SK-N-SH treated with all-trans-retinoic acid at 6 μM for 48 hours (cell line): ENCODE measurements at places on chromosomes 6 and 20.
A peak's percentile ranks its signal among the peaks of the same experiment; 100 is the strongest.

DNA sequence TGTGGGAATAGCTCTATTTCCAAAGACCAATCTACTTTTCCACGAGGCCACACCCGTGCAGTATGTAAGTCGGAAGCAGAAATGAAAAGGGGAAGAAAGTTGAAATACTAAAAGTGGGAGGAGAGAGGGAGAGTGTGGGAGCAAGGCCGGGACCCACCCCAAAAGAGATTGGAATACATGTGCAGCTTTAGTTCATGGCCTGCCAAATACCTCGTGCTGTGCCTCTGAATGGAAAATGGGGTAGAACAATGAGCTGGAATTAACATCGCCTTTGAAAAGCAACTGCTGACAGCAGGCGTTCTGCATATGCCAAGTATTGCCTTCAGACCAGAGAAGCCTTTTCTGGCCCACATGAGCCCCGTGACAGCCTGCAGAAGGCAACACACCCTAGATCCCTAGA, 155.6 kb downstream of the CD83 start:
- ATAC-seq = no peak

DNA sequence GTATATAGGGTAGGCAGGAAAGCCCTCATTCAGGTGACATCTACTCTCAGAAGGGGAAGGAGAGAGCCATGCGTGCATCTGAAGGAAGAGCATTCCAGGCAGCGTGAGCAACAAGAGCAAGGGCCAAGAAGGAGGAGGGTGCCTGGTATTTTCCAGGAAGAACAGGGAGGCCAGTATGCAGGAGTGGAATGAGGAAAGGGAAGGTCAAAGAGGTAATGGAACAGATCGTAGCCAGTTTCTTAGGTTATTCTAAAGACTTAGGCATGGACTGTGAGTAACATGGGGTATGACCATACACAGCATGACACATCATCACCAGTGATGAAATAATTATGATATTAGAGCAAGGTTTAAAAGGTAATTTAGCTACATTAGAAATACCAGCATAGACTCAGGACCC, 24.1 kb downstream of the ALDH8A1 start:
- peak; percentile 26; the same call in 1 of the 3 replicates for ATAC-seq

- no peak for ATAC-seq
Measured at GRCh38 chr6:160791981-160792418, 90.0 kb downstream of the PLG start.

DNA sequence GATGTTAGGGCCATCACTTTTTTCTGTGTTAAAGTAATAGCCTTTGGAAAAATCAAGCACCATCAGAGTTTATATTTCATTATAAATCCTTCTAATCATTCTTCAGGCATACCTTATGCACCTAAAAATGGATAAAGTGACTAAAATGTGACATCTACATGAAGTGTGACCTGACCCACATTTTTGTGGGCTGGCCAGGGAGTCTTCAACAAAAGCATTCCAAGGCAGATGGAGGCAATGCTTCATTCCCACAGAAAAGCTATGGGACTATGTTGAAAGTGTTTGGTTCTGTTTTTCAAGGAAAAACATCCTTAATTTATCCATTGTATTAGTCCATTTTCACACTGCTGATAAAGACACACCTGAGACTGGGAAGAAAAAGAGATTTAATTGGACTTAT, 58.8 kb upstream of the LTV1 start:
- no peak for ATAC-seq

DNA sequence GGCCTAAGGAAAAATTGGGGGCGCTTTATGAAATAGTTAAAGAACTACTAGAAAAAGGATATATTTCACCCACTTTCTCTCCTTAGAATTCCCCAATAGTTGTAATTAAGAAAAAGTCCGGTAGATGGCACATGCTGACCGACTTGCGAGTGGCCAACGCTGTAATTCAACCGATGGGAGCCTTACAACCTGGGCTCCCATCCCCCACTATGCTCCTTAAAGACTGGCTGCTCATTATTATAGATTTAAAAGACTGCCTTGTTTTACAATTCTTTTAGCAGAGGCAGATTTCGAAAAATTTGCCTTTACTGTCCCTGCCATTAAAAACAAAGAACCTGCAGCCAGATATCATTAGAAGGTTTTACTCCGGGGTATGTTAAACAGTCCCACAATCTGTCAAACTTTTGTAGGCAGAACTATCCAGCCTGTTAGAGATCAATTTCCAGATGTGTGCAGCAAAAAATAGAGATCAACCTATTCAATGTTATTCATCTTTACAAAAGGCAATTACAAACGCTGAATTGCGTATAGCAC, 58.5 kb upstream of the PRSS16 start:
- ATAC-seq = peak; percentile 88

DNA sequence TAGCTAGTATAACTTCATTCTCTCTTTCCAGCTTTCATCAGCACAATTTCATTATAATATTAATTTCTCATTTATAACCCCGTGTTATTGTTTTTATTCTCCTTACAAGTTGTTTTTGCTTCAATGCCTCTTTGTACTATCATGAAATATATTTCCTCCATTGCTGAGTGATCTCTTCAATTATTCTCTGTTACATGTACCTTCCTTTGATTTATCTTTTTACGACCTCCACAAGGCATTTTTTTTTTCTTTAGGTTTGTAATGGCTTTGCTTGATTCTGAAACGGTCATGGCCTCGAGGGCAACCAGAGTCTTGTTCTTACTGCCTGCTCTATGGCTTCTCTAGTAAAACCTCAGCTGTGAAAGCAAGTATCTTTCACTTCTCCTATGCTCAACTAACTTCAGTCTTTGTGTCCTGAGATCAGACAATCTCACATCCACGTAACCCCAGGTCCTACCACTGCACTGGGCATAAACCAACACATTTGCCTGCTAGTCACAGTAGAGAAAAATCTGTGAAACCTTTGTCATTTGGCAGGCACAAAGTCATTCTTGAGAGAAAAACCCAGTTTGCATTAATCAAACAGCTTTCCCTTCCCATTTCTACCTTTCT, 119.9 kb downstream of the UST start:
- ATAC-seq = no peak

GRCh38 chr6:41266541-41266940, 19.9 kb downstream of the TREM1 start:
- ATAC-seq = no peak

DNA sequence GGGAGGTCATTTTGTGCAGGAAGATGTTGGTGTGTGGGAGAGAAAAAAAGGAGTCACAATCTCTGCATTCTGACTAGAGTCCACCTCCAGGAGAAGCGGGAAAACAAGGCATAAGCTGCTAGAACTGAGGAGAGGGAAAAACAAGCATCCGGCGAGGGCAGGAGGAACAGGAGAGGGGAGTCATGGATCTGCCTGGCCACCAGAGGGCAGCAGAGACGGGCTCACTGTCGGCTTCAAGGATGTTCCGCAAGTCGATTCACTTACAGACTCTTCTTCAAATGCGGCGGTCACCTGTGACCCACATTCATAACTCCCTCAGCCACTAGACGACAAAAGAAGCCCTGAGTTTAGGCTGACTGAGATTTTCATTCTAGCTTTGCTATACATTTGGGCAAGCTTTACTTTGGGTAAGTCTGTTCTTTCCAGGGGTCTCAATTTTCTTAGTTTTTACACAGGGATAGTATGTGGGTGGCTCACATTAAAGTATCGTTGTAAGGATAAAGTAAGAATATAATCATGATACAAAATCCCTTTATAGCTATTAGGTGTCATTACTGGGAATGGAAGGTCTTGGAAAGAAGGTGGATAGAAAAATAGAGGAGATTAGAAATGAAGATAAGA, 6.6 kb upstream of the BTNL2 start:
- peak; percentile 92 for ATAC-seq

- no peak for ATAC-seq
Measured at GRCh38 chr20:33569802-33570391, 80.0 kb downstream of the CBFA2T2 start.

GRCh38 chr6:31945507-31946369, at the start of gene CFB:
Gene CFB (plus strand): TSS chr6:31946095. CDS start chr6:31946222, 127 bp downstream.
- peak; percentile 92 for ATAC-seq

DNA sequence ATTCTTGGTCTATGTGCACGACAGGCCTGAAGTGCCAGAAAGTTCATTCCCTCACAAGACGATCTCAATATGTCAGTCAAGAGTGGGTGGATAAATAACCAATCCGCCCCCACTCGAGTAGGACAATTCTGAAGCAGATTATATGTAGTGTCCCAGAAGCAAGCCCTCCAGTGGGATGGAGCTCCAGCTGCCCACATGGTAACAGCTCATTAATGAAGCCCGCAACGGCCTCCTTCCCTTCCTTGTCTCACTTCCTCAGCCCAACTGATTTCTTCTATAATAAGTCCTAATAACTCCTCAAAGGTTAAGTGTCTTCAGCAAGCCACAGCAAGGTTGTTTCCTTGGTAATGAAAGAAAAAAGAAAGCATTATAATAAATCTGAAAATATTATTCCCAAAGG, 82.1 kb upstream of the F13A1 start:
- no peak for ATAC-seq

DNA sequence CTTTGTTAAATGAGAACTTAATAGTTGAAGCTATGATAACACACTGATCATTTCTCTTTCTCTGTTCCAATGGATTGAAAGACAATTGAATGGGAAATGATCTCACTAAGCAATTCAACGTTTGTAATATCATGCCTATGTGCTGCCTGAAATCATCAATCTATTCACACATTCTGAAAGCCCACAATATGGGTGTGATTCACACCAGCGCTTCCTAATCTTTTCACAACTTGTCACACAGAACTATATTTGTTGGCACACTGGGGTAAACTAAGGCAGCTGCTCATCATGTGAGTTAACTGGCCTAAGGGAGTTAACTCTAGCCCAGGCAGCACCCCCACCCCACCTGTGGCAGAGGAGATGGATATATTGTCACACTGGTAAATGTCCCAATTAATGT, 37.1 kb upstream of the UTRN start:
- ATAC-seq = no peak

DNA sequence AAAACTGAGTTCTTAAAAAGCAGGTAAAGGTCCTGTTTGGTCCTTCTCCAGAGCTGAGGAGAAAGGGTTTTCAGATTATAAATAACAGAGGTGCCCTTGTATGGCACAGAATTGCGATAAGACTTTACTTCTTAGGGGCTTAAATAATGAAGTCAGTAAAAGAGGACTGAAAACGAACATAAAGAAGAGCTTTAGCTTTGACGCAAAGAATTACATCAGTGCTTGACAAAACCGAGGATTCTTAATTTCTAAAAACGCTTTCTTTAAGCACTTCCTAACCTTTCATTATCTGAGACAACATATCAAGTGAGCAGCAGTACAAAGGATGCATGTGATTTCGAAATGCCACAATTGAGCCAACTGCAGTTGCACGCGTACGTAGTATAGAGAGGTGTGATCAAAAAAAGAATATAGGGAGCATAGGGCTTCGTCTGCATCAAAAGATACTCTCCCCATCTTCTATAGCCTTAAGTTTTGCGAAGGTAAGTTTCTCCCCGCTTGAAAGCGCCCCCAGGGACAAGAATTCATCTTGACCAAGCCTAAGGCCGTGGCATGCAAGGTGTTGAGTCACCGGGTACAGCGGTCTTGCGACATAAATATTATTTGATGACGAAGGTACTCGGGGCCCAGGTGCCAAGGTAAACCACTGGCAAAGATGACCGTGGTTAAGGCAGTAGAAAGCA, 778 bp upstream of the LOC128125822 start:
- ATAC-seq = no peak

DNA sequence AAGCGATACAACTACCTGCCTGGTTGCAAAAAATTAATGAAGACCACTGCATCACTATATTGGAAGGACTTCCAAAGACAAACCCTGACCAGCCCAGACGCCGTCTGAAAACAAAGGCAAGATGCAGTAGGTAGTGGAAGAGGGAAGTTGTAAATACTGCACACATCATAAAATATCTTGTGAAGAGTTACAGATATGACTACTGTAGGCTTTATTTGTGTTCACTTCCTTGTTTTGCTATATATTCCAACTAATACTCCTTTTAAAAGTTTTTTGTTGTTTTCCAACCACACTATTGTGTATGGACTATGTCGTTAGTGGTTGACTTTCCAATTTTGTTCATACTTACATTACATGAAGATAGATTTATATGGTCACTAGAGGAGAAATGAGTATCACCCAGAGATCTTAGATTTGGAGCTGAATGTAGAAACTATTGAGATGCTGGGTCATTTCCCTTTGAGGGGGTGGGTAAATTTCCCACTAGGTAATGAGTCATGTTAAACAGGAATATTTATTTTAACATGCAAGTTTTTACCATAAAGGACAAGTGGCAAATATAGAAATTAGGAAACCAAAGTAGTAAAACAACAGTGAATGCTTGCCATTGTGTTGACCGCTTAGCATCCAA, 16.6 kb upstream of the TXLNB start:
- ATAC-seq = no peak

DNA sequence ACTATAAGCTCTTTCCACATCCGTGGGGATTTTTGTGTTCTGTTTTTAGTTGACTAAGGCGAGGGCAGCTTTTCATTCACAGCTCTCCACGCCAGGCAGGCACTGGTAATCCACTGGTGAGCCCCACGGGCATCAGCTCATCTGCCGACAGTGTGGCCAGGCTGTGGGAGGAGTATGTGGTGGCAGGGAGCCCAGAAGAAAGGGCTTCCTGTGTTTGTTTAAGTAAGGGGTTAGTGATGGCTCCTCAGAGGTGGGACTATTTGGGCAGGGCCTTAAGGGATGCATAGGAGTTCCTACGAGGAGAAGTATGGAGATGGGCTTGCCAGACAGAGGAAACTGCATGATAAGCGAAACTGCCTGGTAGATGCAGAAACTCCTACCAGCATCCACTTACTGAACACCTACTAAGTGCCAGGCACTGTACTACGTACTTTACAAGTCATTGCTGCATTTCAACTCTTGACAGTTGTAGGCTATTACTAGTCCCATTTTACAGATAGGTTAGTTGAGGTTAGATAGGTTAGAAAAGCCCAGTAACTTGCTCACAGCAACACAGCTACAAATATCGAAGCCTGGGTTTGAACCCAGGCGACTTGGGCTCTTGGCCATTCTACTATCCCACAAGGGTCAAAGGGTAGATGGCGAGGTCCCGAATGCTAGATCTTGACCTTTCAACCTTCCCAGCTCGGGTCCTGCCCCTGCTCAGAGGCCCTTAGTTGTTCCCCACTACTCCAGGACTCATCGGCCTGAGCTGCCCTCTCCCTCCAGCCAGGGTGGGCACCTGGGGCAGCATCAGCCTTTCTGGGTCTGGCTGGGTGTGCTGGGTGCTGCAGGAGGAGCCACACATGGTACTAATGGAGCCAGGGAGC, 55.1 kb downstream of the CEBPB start:
- peak; percentile 30; the same call in 2 of the 3 replicates for ATAC-seq

- ATAC-seq = no peak
Measured at GRCh38 chr20:16714751-16715150, 15.1 kb upstream of the SNRPB2 start.

GRCh38 chr6:6466967-6467761, 121.4 kb upstream of the LY86 start:
- no peak for ATAC-seq

GRCh38 chr6:47276377-47276776, 33.3 kb downstream of the TNFRSF21 start:
- no peak for ATAC-seq

GRCh38 chr6:160356074-160356744, 8.0 kb downstream of the SLC22A3 start:
- ATAC-seq = no peak
